NCI-H460 (cell line): ENCODE measurements at places on chromosomes 3 and 15. TPM values are rescaled to one million over a fixed set of nuclear protein-coding genes. Genes with fewer than 3 reads are reported as not detected.

DNA sequence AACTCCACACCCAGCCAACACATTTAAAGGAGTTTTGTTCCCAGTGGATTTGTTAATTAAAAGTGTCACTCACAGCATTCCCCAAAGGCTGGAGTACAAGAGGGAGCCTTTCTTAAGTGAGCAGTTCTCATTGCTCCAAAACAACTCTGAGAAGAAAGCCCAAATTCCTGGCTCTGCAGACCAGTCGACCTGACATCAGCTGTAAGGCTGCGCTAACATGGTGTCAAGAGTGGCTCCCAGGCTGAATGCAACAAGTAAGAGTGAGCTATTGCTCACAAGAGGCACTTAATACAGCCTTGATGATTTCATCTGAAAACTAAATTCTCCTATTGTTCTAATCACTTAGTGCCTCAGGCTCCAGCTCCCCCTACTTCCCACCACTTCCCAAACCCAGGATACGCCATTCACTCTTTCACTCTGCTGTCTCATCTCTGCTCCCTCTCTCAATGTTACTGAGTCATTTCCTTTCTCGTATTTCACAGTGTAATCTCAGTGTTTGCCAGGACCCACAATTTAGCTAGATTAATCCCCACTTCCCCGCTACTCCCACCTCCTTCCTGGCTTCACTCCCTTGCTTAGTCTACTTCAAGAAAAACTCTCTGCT, 81.8 kb downstream of the WWTR1 start:
- DNase-seq = peak; percentile 96

- no peak for DNase-seq
Measured at GRCh38 chr15:84006421-84006820, 229.2 kb upstream of the GOLGA6L4 start.

DNA sequence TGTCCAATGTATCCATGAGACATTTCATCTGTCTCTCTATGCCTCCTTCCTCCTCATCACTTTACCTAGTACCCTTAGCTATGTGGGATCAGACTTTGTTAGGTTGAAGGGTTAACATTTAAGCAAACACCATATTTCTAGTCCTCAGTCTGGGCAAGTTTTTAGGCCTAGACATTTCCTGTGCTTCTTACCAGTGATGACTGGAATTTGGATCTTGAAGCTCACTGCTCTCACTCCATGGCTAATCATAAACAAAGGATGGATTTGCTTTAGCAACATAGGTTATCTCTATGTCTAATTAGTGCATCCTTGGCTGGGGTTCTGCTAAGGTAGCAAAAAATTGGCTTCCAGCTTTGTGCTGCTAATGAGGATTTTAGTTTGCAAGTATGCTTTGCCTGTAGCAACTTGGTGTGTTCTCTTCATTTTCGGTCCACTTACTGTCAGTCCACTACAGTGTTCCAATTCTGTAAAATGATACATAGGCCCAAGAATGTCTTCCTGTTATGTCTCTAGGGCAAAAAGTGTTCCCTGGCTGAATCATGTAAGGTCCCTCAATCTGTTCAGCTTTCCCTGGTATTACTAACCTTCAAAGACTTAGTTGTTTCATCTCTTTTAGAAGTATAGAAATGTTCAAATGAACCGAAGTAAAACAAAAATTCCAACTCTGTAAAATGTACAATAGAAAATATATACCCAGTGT, 615.4 kb downstream of the CADM2 start:
- DNase-seq = no peak

DNA sequence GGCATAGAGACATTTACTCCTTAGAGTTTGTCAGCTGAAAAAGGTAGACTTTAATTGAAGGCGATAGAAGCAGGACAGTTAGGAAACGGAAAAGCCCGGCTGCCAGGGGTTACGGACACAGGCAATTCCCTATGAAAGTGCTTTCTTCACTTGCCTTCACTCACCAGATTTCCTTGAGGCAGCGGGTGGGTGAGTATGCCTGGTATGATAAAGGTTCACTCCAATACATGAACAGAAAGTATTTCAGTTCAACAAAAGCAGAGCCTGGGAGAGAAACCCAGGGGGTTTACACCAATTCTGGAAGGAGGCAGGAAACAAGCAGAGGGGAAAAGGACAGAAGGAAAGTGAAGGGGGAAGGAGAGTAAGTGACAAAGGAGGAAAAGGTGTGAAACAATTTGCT, 53.9 kb downstream of the QTRT2 start:
- no peak for DNase-seq

DNA sequence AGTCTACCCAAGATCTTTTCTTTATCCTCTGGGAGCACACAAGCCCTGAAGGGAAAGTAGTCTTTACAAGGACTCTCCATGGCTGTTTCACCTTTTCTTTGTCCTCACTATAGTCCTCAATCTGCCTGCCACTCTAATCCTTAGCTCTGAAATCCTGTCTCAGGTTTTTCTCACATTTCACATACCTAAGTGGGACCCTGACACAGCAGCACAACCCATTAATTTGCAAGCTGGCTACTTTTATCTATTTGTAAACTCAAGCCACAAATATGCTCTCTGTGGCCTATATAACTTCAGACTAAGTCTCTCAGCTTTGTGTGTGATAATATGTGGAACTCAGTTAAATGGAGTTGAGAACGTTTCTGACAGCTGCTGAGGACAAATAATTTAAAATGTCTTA, 19.8 kb downstream of the SIN3A start:
- no peak for DNase-seq

DNA sequence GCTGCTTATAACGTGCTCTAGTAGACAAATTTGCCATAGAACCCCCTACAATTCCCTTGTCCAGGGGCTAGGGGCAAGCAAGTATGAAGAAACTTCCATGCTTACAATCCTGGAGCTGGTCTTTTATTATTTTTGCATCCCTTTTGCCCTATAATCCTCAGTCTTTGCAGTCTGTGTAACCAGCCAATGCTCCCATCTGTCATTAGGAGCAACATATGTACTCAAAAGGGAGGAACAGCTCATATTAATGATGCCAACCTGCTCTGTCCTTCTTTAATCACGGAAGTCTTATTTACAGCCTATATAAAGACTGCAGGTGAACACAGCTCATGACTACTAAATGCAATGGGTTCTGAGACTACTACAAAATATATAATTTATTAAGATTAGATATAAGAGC, 263.3 kb downstream of the ZIC1 start:
- no peak for DNase-seq

Gene C3orf20
- total RNA-seq = not detected in 2 replicates

Gene LHFPL4
- not detected in 2 replicates for total RNA-seq

Gene MFGE8
- total RNA-seq = 60.7 and 67.1 TPM in 2 replicates
